Activated CD4-positive, alpha-beta T cell treated with anti-CD3 and anti-CD28 coated beads for 36 hours (primary cell): ENCODE measurements at places on chromosomes 7 and 10.

GRCh38 chr7:57400531-57401155, 49.3 kb upstream of the ZNF716 start:
- H3K27me3 ChIP-seq: no peaks in the 10 kb centered on the region
- DNase-seq: no peak
- H3K36me3 ChIP-seq: peaks cover 4% of the 10 kb centered on the region
- H3K4me1 ChIP-seq: no peaks in the 10 kb centered on the region
- H3K4me3 ChIP-seq: no peak overlapping the region

- H3K4me3 ChIP-seq: no peak overlapping the region
- H3K4me1 ChIP-seq: no peaks in the 10 kb centered on the region
- H3K36me3 ChIP-seq: no peaks in the 10 kb centered on the region
Observed at GRCh38 chr7:45146531-45147379, 10.8 kb upstream of the RAMP3 start.

DNA sequence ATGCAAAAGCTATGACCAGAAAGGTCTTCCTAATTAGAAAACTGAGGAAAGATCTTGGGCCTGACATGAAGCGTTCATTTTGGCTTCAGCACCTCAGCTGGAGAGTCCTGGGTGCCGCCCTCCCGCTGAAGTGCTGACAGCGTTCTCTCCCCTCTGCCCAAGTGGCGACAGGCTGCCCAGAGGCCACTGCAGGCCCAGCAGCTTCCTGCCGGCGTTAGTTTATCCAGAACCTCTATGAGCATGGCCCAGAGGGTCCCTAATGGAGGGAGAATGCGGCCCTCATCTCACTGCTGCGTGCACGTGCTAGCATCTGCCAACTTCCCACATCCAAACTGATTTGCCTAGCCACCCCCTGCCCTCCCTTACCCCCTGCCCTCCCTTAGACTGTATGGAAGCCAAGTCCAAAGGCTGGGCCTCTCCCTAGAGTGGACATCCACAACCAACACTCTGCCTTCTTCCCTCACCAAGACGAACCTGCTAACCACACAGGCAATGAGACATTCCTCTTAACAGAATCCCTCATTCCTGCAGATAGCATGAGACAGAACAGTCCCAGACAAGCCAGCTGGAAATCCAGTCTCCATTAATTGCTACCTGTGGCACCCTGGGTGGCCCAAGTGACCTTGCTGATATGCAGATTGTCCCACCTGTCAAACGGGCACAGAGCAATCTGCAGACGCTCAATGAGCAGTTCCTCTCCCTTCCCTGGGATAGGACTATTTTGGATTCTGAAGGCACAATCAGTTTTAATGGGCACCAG, 108.4 kb downstream of the C10orf90 start:
- no peaks in the 10 kb centered on the region for H3K4me1 ChIP-seq
- peaks cover 3% of the 10 kb centered on the region for H3K27me3 ChIP-seq
- H3K4me3 ChIP-seq: no peak overlapping the region
- H3K27ac ChIP-seq: no peak overlapping the region

DNA sequence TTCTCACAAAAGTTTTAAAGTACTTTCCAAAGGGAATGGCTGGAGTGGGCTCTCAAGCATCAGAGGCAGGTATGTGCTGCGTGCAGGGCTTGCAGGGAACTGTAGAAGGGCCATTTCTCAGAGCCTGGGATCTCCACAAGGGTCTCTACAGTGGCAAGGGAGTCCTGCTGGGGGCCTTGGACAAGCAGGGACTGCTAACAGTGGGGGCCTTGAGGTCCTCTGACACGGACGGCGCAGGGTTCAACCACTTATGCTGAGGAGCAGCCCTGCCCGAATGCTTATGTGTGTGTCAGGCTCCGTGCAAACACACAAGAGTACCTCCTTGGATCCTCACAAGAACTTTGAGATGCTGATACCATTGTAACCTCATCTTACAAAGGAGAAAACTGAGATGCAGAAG, 342.1 kb upstream of the COBL start:
- no peak for DNase-seq
- no peak overlapping the region for H3K4me3 ChIP-seq
- H3K27ac ChIP-seq: no peak overlapping the region
- no peaks in the 10 kb centered on the region for H3K36me3 ChIP-seq
- H3K27me3 ChIP-seq: no peaks in the 10 kb centered on the region

DNA sequence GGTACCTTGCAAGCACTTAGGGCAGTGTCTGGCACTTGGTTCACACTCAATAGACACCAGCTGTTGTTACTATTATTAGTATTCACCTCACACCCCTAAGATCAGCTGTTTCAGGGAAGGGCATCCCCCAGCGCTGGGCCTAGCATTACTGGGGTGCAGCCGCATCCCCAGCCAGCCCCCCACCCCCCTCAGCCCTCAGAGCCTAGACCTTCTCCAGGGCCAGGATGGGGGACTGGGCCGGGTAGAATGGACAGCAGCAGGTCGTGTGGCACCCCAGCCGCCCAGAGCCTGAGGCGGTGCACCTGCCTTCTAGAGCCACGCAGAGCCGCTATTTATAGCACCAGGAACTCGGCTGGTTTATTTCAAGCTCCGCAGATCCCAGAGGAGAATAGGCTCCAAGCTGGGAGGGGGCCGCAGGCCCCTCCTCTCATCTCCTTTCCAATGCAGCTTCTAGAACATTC, 60.5 kb downstream of the GTF2IRD1 start:
- no peaks in the 10 kb centered on the region for H3K27me3 ChIP-seq
- no peaks in the 10 kb centered on the region for H3K36me3 ChIP-seq
- H3K27ac ChIP-seq: no peak overlapping the region
- no peak overlapping the region for H3K4me3 ChIP-seq

GRCh38 chr7:91694351-91694841, 186.1 kb downstream of the MTERF1 start:
- DNase-seq: no peak
- H3K27me3 ChIP-seq: no peaks in the 10 kb centered on the region
- H3K36me3 ChIP-seq: no peaks in the 10 kb centered on the region
- no peaks in the 10 kb centered on the region for H3K4me1 ChIP-seq
- H3K4me3 ChIP-seq: no peak overlapping the region
